Fibroblast of skin of right quadriceps (primary cell): ENCODE measurements at places on chromosomes 11 and 22.

DNA sequence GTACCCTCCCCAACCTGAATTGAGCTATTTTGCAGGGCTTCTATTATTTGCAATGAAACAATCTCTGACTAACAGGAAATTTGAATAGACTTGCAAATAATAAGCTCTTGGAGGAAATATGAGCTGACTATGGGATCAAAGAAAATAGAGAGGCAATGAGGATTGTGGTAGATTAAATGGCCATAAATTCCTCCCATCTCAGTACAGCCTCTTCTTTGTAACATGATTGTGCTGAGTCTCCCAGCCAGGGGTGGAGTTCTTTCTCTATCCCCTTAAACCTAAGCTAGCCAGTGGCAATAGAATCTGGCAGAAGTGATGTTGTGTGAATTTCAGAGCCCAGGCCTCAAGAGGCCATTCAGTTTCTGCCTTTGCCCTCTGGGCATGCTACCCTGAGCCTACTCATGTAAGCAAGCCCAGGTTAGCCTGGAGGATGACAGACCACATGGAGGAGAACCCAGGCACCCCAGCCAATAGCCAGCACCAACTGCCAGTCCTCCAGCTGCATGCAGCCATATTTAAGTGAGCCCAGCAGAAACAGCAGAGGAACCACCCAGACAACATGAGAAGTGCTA is 86.8 kb upstream of the TP53I11 start:
- DNase-seq = no peak

GRCh38 chr11:29019960-29020683 is 911.9 kb downstream of the METTL15 start:
- DNase-seq = peak; percentile 37

DNA sequence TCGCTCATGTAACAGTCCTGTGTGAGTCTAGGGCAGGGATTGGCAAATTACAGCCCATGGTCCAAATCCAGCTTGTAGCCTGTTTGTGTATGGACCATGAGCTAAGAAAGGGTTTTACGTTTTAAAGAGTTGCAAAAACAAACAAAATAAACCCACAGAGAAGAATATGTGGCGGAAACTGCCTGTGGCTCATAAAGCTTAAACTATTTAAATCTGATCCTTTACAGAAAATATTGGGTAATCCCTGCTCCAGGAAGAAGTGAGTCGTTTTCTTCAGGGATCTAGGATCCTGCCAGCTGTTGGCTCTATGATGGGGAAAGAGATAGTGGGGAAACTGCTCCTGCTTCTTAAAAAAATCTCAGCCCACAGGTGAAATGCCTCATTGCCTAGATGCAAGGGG is 3.4 kb upstream of the OR6Q1 start:
- DNase-seq = peak; percentile 17

DNA sequence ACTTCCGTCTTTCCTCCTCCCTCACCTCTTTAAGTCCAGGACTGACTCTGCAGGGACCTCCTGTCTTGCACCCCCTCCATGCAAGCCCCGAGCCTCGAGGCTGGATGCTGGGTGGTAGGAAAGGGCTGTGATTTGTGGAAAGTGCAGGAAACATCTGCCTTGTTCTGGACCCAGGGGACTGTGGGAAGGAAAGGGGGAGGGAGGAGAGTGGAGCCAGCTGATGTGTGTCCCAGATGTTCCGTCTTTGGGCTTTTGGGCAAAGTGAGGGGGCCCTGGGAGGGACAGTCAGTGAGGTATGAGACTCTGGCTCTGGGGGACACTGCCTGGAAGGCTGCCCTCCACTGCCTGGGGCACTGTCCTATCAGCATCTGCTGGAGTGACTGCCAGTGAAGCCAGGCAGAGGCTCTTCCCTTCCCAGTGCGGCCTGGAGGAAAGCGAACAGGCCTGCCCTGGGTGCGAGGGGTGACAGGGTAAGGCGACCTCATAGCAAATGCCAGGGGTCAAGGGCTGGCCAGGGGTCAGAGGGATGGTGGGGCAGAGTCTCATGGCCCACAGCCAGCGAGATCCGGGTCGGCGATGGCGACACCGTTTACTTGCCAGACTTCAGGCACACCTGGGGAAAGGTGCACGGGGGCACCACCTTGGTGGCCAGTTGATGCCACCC is 1.7 kb downstream of the MRGPRD start:
- DNase-seq = no peak

DNA sequence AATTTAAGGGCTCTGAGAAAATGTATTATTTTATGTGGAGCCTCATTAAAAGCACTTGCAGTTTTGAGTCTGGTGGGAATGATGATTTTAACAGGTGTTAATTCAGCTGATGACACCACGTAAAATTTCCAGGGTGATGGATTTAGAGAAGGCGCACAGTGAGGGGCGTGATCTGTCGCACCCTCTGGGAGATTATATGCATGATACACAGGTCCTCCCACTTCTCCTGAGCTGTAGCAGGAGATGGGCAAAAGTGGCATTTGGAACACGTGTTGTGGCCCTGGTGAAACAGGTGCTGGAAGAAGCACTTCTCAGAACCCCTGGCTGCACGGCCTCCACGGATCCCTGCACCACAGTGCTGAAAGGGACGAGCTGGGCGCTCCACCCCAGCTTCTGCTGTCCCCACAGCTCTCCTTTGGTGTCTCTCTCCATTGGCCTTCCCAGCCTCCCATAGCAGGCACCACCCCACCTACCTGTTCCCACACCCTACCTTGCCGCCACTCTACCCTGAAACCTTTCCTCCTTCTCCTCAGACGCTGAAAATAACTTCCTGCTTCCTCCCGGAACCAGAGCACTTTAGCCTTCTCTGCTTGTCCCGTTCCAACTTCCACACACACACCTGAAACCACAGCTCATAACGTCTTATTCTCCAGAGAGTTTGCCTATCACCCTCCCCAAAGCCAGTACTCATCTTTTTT is 6.9 kb upstream of the SORL1 start:
- no peak for DNase-seq

GRCh38 chr11:117597071-117597470 is 199.9 kb downstream of the DSCAML1 start:
- peak; percentile 33 for DNase-seq

DNA sequence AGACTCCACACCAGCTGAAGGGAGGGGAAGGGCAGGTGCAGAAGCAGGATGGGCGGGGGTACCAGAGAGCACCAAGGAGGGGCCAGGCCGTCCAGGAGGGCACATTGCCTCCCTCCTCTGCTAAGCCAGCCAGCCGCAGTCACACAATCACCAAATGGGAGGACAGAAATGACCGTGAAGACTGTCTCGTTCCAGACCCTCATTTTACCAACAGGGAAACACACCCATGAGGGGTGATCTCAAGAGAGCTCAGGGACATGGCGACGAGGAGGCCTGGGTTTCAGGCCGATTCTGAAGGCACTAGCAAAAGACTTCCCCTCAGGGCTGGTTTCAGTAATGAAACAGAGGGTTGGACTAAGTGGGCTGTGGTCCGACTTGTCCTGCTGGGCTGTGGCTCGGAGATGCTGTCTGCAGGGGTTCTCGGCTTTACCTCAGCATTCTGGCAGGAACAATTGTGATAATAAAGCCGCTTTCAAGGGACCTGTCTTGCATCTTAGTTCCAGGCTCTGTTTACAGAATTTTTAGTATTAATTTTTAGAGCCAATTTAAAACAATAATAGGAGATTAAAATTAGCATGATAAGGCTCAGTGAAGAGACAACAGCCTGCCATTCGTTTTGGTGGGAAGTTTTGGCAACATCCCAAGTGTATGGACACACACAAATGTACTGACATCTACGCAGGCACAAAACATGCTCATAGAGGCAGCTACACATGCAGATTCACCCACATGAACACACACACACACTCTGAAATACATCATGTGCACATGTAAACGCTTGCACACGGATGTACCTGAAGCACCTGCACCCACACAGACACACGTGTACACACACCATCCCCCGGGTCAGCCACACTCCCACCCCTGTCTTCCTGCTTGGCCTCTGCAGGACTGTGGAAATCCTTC is 2.0 kb upstream of the B3GAT1 start:
- no peak for DNase-seq

GRCh38 chr11:8266246-8267241 is 2.9 kb upstream of the LMO1 start:
- no peak for DNase-seq

DNA sequence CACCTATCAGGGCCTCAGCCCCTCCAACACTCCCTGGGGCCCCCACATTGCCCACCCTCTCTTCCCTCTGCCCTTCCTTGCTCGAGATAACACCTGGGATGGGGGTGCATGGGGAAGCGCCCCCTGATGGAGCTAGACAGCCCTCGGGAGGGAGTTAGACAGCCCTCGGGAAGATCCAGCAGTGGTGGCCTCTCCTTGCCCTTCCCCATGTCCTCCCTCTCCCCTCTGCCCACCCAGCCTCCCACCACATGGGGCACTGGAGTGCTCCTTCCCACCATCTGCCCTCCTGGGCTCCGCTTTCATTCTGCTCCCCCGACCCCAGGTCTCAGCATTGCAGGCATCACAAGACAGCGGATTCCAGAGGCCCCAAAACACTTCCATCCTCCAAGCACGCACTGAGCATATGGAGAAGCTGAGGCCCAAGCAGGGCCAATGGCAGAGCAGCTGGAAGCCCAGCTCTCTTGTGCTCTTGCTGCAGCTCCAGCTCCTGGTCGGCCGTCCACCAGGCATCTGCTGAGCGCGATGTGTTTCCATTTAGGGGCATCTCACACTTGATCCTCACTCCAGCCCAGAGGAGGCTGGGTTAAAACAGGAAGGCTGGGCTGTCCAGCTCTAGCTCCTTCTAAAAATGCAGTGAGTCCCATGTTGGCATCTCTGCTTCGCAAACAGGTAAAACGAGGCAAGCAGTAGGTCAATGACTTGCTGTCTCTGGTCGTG is 65.6 kb downstream of the IGLL1 start:
- DNase-seq = no peak
